ENCODE measurements at places on chromosomes 3 and 15.

DNA sequence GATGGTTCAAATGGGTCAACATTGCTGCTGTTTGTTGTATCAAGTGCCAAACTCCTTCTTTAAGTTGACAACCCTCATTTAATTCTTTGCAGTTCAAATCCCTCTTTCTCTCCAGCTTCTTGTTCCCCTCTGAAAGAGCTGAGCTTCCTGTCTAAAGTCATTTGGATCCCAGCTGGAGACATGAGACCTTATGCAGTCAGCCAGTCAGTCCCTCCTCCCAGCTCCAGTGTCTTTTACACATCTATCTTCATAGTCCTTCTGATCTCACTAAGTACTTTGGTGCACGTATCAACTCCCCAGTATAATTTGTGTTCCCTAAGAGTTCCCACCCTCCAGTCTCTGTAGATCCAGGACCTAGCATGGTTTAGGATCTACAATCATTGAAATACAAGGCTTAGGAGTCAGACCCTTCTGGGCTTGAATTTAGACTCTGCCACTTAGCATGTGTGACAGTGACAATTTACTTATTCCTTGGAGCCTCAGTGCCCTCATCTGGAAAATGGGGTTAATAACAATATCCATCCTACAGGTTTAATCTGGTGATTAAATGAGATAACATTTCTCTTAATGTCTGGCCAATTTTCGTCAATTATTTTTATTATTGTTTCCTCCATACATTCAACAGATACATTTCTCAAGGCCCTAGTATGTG, 102.8 kb upstream of the SEMA6D start:
- DNase-seq, result peak; percentile 10

- DNase-seq, result no peak
Observed at GRCh38 chr15:72141171-72142084, 23.2 kb downstream of the SENP8 start.

- no peak for DNase-seq
Observed at GRCh38 chr3:172659246-172660002, 51.4 kb downstream of the NCEH1 start.

DNA sequence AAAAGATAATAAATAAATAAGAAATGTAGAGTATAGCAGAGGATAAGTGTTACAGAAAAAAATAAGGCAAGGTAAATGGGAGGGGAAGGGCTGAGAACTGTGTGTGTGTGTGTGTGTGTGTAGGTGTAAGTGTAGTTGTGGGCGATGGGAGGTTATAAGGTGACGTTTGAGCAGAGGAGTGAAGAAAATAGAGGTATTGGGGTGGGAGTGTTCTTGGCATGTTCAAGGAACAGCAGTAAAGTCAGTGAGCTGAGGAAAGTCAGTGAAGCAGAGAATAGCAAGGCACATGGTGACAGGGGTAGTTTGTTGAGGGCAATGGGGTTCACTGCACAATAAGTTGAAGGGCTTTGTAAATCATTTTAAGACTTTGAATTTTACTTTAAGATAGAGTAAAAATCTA, 30.9 kb upstream of the ZNF148 start:
- DNase-seq, result no peak

- no peak for DNase-seq
Observed at GRCh38 chr3:139468399-139468798, 7.9 kb downstream of the RBP2 start.

- DNase-seq, result no peak
Observed at GRCh38 chr3:72593881-72594397, 254.3 kb downstream of the SHQ1 start.

GRCh38 chr3:58049143-58049785, 41.0 kb downstream of the FLNB start:
- peak; percentile 98 for DNase-seq

DNA sequence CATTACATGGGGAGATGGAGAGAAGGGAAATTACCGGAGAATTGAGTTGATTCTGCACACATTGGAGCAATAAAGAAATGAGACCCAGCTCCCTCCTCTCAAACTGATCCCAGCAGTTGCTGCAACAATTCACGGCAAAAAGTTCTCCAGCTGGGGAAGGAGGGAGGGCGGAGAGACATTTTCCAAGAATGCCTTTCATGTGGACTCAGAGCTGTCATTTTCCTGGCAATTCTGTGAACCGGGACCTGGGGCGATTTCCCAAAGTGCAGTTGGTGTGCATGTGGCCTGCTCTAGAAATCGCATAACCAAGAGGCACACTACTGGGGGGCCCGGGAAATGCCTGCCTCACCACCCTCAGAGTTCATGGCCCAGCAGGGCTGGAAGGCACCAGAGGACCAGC, 48.7 kb upstream of the IREB2 start:
- no peak for DNase-seq

- no peak for DNase-seq
Observed at GRCh38 chr15:82040862-82041261, 5.0 kb downstream of the MEX3B start.

GRCh38 chr15:70767667-70768066, 4.3 kb upstream of the UACA start:
- DNase-seq, result no peak

DNA sequence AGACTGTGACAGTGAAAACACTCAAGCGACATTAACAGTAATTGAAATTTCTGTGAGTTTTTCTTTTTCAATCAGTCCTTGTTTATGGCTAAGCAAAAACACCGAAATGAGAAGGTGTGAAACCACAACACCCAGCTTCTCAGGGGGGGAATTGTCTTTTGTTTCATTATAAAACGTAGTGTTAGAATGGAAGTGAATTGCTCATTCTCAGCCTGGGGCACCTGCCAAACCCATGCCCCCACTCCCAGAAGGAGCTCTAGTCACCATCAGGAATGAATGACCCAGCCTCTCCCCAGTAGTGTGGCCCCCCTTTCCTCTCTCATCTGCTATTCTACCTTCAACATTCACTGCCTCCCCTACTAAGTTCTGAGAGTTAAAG, 185.8 kb upstream of the CFAP20DC start:
- no peak for DNase-seq

DNA sequence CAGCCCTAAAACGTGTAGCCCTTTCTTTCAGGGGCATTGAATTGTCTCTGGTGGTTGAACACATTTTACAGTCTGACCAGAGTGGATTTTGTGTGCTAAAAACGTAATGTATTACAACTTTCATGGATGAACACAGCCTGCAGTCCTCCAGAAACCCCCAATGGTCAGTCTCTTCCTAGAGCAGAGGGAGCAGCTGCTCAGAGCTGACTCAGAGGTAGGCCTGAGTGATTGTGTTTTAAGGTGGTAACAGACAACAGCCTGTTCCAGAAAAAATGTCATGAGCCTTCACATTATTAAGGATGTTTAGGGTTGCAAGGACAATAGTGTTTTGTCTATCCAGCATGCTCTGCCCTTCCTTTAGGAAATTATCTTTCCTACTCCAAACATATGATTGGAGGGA, 34.5 kb upstream of the CTNNB1 start:
- DNase-seq, result no peak

- no peak for DNase-seq
Observed at GRCh38 chr3:70067860-70068521, 68.5 kb downstream of the SAMMSON start.

DNA sequence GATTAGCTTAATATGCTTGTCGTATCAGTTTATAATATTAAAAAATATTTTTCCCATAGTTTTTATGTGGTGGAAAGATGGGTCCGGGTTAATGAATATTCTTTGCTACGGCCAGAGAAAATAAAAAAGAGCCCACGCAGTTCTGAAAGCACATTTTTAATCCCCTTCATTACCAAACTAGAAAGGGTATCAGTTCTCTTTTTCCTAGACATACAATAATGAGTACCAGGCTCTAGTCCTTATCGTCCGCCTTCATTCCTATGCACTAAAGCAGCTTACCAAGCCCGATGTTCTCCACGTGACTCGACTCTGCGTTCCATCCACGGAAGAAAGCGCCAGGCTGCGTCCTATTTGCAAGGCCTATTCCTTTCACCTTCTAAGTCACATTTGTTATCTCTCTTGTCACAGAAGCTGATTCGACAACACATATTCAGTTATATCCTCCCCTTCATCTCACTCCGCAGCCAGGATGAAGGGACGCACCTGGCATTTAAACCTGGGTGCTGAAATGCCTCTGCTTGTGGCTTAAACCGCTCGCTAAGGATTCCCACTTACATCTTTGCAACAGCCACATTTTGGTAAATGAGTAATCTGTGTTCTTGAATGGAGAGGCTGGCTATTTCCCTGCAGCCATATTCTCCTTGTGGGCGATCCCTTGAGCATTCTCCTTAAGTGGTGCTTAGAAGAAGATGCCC, 257.0 kb downstream of the CD47 start:
- DNase-seq, result no peak

DNA sequence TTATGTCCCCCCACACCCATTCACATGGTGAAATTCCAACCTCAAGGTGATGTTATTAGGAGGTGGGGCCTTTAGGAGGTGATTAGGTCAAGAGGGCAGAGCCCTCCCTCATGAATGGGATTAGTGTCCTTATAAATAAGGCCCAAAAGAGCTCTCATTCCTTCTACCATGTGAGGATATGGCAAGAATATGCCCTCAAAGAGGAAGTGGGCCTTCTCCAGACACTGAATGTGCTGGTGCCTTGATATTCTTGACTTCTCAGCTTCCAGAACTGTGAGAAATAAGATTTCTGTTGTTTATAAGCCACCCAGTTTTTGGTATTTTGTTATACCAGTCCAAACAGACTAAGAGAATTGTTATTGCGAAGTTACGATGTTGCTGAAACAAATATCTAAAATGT, 94.4 kb downstream of the ANKRD28 start:
- no peak for DNase-seq

GRCh38 chr3:115161866-115162265, 14.8 kb upstream of the ZBTB20 start:
- no peak for DNase-seq

- DNase-seq, result no peak
Observed at GRCh38 chr3:142046320-142047020, 102.9 kb downstream of the TFDP2 start.

DNA sequence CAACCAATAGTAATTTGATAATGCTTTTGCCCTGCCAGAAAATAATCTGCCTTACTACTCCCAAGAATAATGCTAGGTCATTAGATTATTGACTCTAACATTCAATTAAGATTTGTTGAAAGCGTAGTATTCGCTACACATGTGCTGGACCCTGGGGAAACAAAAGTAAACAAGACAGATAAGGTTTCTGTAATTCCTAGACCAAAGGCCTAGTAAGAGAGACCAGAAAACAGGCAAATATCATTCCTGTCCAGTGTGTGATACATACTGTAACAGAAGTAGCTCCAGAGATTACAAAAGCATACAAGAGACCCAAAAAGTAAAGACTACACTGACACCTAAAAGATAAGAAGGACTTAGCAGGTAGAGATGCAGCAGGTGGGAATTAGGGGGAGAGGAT, 60.8 kb downstream of the PLOD2 start:
- DNase-seq, result no peak

DNA sequence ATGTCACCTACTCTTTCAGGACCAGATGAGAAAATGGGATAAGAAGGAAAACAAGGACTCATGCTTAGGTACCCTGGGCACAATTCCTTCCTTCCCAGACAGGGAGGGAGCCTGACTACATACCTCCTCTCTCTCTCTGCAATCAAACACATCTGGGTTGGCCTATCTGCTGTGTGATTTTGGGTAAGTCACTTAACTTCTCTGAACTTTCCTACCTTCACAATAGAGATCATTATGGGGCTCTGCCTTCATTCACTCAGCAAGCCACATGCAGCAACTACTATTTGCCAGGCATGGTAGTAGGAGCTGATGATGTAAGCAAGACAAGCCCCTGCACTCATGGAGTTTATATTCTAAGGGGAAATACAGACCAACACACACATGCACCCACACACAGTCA, 251.2 kb downstream of the SHQ1 start:
- no peak for DNase-seq

DNA sequence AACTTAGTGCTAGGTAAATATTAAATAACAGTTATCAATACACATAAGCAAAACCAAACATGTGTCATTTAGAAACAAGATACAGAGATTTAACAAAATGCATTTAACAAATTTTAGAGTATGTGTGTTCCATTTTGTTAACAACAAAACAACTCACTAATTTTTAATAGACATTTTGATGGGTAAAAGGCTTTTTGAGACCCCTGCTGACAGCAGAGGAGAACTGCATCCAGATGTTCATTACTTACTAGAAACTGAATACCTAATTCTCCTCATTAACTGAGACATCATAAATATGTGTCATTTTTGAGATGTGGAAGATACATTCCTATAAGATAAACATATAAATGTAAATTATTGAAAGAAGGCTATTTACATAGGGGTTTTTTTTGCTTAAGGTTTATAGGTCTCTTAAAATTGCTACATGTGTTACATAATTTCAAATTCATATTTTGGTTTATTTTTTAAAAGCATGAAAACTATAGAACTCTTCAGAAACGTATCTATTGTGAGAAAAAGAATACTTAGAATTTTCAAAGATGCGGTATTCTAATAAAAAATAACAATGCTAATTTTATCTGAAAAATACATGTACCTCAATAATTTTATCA, 1009.8 kb downstream of the TUSC7 start:
- DNase-seq, result peak; percentile 51

DNA sequence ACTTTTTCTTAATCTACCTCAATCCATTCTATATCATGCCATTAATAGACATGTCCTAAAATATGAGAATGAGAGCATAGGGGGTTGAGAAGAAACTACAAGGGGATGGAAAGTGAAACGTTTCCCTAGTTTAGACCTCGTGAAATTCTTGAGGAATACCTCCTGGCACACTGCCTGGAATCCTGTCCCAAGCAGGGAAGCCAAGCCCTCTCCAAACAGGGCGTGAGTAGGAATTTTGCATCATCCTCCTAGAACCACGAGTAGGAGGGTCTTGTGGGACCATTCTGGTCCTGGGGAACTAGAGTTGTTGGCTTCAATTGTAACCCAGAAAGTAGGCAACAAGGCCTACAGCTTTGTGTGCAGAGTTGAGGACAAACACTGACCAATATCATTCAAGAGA, 19.6 kb upstream of the C3orf80 start:
- no peak for DNase-seq

DNA sequence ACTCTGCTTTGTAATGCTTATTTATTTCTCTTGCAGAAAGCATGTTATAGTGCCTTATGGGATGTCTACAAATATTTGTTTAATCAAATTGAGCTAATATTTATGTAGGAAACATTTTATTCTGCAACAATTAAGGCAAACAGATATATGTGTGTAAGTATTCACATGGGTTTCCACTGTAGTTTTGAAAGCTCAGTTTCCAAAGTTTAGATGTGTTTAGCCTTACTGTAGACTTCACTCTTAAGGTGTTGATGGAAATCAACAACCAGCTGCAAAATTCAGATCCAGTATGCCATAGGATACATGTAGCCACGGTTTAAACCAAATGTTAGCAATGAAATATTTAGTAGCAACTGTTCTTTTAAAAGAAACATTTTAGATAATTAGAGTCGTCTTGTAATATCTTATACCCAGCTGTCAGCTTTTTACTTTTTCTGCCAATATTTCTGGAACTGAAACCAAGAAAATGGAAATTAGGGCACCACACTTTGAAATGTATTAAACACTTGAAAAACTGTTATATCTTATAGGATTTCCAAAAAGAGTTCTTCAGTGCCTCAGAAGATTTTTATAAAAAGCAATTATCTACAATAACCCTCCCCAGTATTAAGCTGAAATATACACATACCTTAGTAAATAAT, 18.5 kb downstream of the PIK3CA start:
- DNase-seq, result no peak

GRCh38 chr3:13415997-13416793, 3.9 kb downstream of the NUP210 start:
- no peak for DNase-seq

GRCh38 chr3:154536751-154537150, 106.8 kb upstream of the GPR149 start:
- no peak for DNase-seq
